ENCODE measurements at places on chromosomes 11 and 22.

DNA sequence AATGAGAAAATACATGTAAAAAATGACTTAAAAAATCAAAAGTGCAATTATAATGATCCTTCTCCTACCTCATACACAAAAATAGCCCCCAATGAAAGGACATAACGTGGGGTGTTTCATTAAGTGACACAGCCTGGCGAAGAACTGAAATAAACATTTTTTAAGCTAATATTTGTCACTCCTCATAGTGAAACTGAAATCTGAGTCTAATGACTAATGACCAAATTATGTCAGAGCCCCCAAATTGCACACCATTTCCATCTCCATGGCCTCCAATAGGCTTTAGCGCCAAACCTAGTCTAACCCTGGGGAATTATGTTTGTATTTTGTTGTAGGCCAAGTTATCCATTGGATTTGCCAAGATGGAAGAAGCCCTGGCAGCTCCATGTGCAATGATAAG lies 119.1 kb downstream of the WT1 start:
- DNase-seq: no peak

DNA sequence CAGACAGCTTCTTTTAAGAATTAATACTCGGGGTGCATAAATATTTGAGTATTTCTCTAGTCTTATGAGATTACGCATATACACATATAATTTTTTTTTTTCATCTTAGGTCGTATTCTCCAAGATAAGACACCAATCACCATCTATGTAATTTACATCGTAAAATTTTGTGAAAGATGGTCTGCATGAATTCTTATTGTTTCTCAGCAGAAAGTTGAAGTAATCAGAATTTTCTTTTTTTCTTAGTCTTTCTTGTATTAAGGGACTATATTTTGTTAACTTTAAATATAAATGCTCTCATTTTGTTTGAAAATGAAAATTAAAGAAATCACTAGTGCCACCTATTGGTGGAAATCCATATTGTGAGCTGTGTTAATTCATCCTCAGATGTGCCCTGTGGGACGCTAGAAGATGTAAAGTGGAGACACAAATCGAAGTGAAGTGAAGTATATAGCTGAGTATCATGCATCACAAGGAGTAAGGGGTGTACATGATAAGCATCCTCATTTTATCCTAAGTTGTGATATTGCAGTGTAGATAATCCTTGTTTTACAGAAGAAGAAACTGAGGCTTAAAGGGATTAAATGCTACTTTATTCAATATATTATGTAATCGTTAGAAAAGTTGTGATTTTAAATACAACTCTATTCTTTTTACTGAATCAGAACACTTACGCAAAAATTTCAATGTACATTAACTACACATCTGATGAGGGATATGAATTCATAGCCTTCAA lies 2084.3 kb downstream of the LRRC4C start:
- no peak for DNase-seq

GRCh38 chr11:84947970-84948580 lies 679.1 kb downstream of the DLG2 start:
- no peak for DNase-seq

DNA sequence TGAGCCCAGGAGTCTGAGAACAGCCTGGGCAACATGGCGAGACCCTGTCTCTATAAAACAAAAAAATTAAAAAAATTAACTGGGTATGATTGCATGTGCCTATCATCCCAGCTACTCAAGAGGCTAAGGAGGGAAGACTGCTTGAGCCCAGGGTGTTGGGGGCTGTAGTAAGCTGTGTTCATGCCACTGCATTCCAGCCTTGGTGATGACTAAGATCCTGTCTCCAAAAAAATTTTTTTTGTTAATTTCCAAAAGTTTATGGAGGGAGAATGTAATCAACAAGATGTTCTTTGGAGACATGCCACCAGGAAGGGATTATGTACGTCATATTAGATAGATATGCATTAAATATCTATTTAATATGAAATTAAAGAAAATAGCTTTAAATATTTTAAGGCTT lies 267.5 kb downstream of the SBF2 start:
- DNase-seq: no peak

- no peak for DNase-seq
These were observed 32.0 kb downstream of the PDE2A start for GRCh38 chr11:72642043-72642883.
